ENCODE measurements at places on chromosomes 13 and 19.

DNA sequence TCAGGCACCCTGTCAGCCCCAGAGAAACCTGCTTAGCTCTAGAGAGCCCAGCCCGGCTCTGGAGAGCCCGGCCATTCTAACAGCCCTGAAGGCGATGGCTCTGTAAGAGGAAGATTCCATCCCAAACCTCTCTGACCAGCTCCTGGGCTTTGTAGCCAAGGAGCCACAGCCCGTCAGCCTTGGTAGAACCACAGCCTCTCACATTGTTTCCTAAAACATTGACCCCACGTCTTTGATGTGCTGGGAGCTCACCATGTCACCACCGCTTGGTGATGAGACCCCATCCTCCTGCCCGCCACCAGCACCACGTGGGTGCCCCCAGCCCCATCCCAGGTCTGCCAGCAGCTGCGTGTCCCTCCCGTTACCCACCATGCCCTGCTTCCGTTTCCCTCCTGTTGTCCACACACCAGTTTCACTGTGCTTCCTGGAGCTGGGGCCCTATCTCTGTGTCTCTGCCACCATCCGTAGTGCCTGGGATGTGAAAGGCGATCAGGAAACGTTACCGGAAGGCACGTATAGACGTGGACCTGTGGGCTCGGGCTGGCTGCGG, 94.2 kb upstream of the MCF2L start:
- no peak for DNase-seq

DNA sequence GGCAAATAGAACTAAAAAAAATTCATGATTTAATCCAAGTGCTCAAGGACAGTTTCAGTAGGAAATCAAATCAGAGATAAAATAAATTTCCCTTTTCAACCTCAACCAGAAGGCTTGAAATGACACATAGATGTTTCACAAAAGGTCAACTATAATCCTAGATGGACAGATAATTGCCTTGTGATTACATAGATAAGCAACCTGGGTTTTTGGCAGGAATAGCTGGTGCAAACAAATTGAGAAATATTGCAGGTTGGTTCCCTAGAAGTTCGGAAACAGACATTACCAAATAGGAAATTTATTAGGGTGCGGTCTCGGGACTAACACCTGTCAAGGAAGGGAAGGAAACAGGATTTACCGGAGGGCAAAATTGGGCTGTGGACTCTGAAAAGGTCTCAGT, 497.5 kb downstream of the COG6 start:
- DNase-seq = no peak

- peak; percentile 82 for DNase-seq
These were observed 1.3 kb downstream of the ICAM5 start for GRCh38 chr19:10290876-10291553.

- no peak for DNase-seq
These were observed 11.6 kb downstream of the KLK4 start for GRCh38 chr19:50899569-50899968.

- peak; percentile 32 for DNase-seq
These were observed 20.0 kb upstream of the ZDHHC20 start for GRCh38 chr13:21478881-21479808.

DNA sequence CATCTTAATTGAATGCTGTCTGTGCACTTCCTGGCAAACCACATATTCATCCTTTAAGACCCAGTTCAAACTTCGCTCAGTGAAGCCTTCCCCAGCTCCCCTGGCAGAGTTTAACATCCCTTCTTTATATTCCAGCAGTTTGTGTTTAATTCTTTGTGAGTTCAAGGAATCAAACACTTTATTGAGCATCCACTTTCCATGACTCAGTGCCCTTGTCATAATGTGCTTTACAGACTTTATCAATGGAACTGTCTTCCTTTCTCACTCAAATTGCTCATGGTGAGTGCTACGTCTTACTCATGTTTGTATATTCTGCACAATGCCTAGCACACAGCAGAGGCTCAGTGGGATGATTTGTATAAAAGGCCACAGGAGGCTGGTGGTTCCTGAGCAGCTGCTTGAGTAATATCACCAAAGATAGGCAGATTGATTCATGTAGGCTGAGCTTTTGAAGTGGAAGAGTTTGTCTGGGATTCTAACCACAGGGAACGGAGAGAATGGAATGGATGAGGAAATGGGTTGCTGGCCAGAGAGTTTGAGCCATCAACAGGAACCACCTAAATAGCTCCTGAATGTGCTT, 44.2 kb downstream of the SERTM1 start:
- DNase-seq = no peak

DNA sequence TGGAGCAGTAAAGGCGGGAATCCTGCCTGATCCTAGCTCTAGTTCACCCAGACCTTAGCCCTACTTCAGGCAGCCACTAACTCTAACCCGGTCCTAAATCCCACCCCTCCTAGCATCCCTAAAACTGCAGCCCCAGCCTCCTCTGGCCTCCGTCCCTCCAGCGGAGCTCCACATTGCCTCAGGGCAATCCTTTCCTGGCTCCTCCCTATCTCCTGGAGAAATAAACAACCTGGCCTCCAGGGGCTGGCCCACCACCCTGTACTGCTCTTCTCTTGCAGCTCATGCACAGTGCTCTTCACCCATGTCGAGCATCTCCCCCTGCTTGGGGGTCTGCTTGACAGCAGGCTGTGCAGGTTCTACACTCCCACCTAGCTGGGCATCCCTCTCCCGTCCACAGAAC, 6.7 kb downstream of the POU2F2 start:
- no peak for DNase-seq

GRCh38 chr19:32881766-32882165, 12.2 kb upstream of the SLC7A9 start:
- DNase-seq = no peak

DNA sequence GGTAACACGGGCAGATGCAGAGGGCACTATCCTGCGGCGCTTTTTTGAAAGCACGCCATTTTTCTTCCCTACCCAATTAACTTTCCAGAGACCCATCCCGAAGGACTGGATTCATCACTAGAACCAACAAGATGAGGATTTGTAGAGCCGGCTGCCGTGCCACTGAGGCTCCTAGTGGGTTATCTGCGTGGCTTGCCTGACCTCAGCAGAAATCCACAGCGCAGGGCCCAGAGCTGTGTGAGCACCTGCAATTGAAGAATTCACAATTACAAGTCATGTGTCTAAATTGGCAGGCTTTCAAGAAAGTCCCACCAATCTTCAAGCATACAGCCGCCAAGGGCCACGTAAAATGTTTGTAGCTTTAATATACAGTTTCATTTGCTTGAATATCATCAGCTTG, 75.5 kb downstream of the ALOX5AP start:
- DNase-seq = no peak

DNA sequence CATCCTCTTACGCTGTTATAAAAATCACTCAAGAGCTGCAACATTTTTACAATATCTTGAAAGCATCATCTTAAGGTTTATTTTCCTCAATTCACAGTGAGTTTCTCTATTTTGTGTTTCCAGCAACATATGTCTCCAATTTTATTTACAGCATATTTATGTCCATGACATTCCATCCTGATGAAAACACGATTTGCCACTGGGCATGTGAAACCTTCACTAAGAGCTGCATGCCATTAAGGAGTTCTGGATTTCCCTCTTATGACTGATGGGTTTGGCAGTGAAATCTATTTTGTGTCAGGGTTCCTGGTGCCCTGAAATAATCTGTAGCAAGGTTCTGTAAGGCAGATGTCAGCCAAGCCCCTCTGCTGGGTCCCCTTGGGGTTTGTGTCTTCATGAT, 527.6 kb upstream of the KLF12 start:
- DNase-seq = no peak

- no peak for DNase-seq
These were observed at the start of gene FAM83E for GRCh38 chr19:48614436-48615230. Gene FAM83E, minus strand, starts transcription at chr19:48615076. Its CDS starts 1,704 bp downstream, at chr19:48613372.

DNA sequence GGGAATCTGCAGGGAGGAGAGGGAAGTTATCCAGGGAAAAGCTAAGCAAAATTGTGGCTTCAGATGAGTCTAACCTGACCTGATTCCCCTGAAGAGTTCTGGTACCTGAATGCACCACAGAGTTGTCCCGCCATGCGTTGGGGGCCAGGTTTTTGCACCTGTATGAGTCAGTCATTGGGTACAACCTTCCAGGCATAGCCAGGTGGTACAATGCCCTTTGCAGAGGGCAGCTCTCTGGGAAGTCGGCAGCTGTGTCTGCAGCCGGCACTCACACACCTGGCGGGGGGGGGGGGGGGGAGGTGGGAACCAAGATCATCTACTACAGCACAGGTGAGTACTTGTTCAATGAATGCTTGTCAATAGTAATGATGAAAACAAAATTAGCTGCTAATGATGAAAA, 52.5 kb upstream of the GTF3A start:
- no peak for DNase-seq

- DNase-seq = no peak
These were observed 579.0 kb downstream of the UQCRFS1 start for GRCh38 chr19:28634019-28634328.

GRCh38 chr19:1217366-1217765, 11.8 kb downstream of the STK11 start:
- no peak for DNase-seq

- no peak for DNase-seq
These were observed 11.8 kb downstream of the TGFB1 start for GRCh38 chr19:41341669-41342490.

Data from hepatic stellate cell (primary cell).